ENCODE measurements at places on chromosomes 4 and X.

DNA sequence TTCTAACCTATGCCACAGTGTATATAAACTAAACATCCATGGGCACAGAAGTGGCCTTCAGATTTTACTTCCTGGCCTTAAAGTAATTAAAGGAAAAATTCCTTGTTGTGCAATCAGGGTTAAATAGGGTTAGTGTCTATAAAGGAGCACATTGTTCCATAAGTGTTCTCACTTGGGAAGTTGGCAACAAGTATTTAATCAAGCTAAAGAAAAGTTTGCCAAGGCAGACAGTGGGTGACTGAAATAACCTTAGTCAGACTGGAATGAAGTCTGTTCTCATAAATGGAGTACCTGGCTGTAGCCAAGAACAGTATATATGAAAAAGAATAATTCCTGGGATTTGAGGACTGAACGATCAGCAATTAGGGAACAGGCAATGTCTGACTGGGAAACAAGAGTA is 213.6 kb downstream of the HTR2C start:
- DNase-seq = no peak

DNA sequence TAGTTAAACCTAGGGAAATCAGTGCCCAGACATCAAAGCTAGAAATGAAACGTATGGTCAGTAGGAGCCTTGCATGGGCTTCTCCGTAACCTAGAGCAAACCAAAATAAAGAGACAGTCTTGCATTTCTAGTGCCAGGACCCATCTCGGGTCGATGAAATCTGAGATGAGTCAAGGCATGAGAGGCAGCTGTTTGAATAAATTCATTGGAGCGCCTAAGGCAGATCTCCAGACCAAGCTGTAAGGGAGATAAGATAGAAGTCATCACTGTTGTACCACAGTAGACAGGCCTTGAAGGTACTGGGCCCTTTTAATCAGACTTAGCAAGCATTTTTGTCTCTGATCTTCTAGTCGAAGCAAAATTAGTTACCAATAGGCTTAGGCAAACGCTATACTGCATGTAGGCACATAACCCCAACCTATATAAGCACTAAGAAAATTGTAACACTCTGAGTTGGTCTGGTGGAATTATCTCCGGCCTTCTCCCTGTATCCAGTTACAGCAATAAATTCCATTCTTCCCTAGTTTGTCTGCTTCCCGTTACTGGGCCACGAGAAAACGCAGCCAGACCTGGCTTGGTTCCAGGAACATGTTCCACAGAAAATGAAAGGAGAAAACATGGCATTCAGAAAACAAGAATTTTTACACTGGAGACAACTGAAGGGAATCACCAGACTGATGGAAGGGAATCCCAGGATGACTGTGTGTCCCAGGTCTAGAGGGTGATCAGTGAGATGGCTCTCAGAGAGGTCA is 21.1 kb upstream of the PAPSS1 start:
- DNase-seq = no peak

GRCh38 chr4:182250446-182250845 is 7.2 kb downstream of the TENM3 start:
- no peak for DNase-seq

GRCh38 chr4:1770791-1771231 is 22.3 kb upstream of the FGFR3 start:
- no peak for DNase-seq

DNA sequence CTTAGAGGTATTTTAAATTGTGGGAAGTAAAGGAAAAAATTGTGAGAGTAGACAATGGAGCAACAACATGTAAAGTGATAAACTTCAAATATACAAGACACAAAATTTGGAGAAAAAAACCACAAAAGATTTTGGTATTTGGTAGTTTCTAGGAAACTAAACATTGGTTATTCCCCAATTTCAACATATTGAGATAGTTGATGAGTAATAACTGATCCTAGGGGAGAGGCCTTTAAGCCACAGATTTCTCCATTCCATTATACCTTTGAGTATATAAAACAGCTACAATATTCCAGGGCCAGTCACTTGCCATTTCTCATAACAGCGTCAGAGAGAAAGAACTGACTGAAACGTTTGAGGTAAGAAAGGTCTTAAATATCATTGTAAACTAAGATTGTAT is at the start of gene FDCSP:
Gene FDCSP (plus strand): TSS at position 301 of the 400 bp plus-strand sequence. CDS start 5,071 bp downstream, outside the sequence.
- DNase-seq = no peak

DNA sequence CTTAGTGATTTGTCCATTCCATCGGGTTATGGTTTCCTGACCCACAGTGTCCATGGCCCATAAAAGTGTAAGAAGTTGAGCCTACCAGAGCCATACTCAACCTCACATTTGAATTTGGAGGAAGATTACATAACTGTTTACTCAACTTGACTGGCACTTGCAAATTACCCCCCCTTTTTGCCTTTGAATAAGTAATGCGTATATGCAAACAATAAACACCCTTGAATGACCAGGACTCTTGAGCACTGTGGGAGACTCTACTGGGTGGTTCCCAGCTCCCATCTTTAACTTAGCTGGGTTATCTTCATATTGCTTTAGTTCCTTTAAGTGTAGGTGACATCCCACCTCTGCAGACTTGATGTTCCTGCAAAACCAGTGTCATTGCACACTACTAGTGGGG is 30.6 kb upstream of the STIM2 start:
- no peak for DNase-seq
